ENCODE measurements at places on chromosomes 12 and 14.

GRCh38 chr12:67045650-67046049 lies 223.5 kb upstream of the CAND1 start:
- DNase-seq, result no peak

DNA sequence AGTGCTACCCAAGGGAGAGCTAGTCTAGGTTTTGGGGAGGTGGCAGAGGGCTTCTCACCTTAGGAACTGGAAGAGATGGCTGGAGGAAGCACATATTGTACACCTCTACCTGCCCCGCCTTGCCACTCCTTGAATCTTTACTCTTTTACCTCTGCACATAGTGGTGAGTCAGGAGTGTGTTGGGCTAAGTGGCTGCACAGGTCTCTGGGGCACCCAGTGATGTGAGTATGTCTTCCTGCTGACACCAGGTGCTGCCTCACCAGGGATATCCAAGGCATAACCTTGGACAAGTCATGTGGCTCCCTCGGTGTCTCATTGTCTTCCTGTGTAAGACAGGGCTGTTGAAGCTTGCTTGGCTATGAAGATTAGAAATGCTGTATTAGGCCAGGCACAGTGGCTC lies 19.8 kb upstream of the CABP1 start:
- no peak for DNase-seq

GRCh38 chr12:88604646-88605045 lies 24.4 kb upstream of the KITLG start:
- DNase-seq, result no peak

DNA sequence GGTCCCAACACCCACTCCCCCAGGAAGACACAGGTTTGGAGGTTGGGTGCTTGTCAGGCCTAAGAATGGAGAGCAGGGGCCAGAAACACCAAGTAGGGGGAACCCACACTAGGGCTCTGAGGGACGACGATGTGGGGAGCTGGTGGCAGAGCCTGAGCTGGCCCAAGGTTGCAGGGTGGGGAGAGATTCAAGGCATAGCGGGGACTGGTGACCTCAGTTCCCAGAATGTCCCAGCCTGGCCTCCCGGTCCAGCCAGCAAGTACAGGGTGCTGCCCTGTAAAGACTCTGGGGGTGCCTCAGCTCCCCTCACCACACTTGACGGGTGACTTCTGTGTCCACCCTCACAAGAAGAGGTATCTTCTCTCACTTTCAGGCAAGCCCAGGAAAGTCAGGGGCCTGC lies 86.7 kb downstream of the ALG10 start:
- DNase-seq, result no peak

DNA sequence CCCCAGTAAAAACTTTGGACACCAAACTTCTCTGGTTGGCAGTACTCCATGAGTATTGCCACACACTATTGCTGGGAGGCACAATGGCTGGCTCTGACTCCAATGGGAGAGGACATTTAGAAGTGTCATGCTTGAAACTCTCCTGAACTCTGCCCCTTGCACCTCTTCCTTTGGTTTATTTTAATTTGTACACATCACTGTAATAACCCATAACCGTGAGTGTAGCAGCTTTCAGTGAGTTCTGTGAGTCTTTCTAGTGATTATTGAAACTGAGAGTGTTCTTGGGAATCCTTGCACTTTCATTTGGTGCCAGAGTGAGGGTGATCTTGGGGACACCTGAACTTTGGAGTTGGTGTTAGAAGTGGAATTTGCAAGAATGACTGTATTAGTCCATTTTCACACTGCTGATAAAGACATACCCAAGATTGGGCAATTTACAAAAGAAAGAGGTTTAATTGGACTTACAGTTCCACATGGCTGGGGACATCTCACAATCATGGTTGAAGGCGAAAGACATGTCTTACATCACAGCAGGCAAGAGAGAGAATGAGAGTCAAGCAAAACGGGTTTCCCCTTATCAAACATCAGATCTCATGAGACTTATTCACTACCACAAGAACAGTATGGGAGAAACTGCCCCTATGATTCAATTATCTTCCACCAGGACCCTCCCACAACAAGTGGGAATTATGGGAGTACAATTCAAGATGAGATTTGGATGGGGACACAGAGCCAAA lies 41.3 kb upstream of the CEP83 start:
- no peak for DNase-seq

GRCh38 chr12:98178126-98178525 lies 337.3 kb upstream of the TMPO start:
- no peak for DNase-seq

GRCh38 chr12:22631863-22632463 lies 7.0 kb downstream of the ETNK1 start:
- DNase-seq, result no peak
